ENCODE measurements at places on chromosomes 2 and 18. TPM values are rescaled to one million over a fixed set of nuclear protein-coding genes. Genes with fewer than 3 reads are reported as not detected.

DNA sequence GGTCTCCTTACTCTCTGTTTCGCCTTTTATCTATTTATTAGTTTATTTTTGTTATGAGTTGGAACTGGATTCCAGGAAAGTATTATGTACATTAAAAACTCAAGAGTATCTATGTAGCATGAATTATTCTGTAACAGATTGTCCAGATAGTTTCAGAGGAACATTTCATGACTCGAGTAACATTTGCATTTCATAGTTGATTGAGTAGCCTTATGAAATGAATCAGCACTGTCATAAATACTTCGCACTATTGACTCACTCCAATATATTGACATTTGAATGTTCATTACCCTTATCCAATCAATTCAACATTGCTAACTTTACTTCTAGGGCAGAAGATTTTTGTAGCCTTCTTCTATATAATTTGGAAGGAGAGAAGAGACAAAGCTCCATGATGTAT, 11.3 kb upstream of the VRK2 start:
- DNase-seq = no peak

DNA sequence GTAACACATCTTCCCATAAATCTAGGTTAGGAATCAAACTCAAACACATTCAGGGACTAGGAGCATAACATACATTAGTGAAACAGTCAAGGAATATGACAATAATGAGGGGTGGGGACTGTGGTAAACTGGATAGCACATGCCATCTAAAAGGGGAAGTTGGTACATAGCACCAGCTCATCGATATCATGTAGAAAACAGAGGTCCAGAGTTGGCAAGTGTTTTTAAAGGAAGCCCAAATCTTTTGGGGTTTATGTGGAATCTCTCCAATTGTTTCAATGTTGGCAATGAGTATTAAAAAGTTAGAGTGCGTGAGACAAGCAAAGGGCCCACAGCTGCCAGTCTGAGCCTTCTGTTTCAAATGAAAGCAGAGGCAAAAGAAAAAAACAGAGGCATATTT, 24.4 kb downstream of the KLF7 start:
- no peak for DNase-seq

- DNase-seq = no peak
These were observed 96.1 kb upstream of the LMAN1 start for GRCh38 chr18:59454909-59455727.

The NEUROD1 gene
- total RNA-seq = not detected

The PMAIP1 gene
- total RNA-seq = 151 TPM

The RAX gene
- total RNA-seq = 0.03 TPM

All from GM23338 (cell line).